ENCODE measurements at places on chromosomes 2 and 18.

- DNase-seq, result no peak
Observed at GRCh38 chr2:161005170-161005569, 155.1 kb upstream of the TANK start.

- DNase-seq, result no peak
Observed at GRCh38 chr18:67200665-67201064, 315.9 kb downstream of the DSEL start.

DNA sequence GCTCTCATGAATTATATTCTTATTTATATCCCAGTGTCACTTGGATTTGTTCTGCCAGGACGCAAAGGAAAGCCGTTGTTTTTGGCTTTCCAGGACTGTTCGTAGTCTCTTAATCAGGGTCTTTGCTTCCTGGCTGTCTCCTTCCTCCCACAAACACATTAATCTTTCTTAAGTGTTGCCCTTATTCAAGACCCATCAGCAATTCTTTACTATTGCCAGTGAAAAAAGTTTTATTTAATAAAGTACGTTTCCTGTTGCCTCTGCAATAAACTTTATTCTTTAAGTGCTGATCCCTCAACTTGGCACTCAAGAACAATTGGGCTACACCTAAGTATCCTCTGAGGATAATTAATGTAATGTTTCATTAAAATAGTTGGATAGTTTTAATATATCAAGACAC lies 68.3 kb upstream of the CYP20A1 start:
- DNase-seq, result no peak

DNA sequence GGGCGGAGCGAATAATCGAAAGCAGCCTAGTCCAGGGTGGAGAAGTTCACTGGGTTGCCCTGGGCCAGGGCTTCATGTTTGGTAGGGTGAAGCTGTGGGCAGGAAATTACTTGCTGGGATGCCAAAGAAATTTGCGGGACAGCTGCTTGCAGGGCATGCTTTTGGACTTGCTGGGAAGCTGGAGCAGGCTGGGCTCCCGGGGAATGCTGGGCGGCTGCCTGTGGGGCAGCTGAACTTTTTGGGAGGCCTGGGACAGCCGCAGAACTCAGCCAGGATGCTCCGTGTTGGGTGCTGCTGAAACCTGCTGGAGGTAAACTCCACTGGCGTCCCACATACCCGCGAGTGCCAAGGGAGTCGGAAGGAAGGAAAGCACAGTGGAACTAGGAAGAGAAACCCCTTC lies 31.9 kb downstream of the ASB1 start:
- DNase-seq, result no peak

DNA sequence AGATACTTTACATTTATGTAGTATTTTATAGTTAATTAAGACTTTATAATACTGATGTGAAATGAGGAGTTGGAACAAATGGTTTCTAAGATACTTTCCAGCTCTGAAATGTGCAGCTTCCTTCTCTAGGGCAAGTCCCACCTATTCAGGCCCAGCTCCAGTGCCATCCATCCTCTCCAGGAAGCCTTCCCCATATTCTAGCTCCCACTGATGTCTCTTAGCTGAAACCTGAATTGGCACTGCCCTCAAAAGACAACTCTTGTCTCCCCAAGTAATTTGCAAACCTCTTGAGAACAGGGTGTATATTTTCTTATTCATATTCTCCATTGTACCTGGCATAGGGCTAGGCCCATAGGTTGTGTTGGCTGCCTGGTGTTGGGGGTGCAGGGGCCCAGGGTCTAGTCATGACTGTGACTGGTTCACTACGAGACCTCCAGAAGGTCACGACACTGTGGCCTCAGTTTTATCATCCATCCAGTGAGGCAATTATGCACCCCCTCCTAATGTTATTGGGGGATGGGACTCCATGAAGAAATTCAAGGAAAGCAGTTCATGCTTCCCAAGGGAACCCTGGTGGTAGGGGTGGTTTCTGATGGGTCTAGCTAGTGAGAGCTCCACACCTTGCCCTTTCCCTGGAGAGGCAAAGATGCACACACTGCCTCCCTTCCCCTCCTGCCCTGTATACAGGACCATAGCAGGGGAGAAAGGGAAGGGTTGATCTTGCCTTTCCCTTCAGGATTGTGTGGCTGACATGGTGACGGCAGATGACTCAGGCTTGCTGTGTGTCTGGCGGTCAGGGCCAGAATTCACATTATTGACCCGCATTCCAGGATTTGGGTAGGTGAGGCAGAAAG lies 2.8 kb downstream of the WDR54 start:
- no peak for DNase-seq
